ENCODE measurements at places on chromosomes 2 and 18.

- DNase-seq: no peak
These were observed at the start of gene WDSUB1 for GRCh38 chr2:159285929-159286708. TSS of gene WDSUB1 (minus strand) at chr2:159286703. CDS start at chr2:159283069, 3,634 bp downstream.

GRCh38 chr2:235319095-235319494, 174.7 kb upstream of the AGAP1 start:
- no peak for DNase-seq

GRCh38 chr2:73324126-73324725, 30.9 kb upstream of the EGR4 start:
- no peak for DNase-seq

- no peak for DNase-seq
These were observed 763.9 kb downstream of the TMEM182 start for GRCh38 chr2:103525756-103526155.

GRCh38 chr2:100761365-100761764, 58.6 kb upstream of the NPAS2 start:
- no peak for DNase-seq

- DNase-seq: no peak
These were observed 395.8 kb downstream of the LNPK start for GRCh38 chr2:175606010-175606841.

DNA sequence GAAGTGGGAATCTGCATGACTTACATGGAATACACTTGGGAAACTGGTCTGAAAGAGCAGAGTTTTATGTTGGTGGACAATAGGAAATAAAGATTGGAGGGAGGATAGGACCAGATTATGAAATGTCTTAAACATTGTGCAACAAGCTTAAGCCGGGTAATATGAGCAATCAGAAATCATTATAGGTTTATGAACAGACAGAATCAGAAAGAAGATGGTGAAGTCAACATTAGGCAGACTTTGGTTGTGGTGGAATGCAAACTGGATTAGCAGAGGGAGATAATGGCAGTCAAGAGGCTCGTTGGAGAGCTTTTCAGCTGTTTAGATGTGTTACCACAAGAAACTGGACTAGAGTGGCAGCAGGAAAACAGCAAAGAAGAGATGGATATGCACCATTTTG, 43.5 kb downstream of the CRIM1 start:
- no peak for DNase-seq

DNA sequence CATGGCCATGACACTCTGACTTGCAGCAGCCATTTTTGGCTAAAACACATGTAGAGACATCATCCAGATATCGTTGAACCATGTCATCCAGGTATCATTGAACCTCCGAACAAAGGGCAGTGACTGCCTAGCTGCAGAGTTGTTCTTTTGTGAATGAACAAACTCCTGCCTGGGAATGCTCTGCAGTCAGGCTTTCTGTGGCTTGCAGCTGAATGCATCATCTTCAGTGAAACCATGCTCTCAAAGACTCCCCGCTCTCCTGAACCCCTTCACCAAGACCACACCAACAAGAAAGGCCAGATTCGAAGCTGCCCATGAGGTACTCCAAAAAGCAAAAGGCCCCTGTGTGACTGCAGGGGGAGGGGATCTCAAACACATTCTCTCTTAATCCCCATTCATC, 118.8 kb downstream of the ACTR3 start:
- DNase-seq: no peak

DNA sequence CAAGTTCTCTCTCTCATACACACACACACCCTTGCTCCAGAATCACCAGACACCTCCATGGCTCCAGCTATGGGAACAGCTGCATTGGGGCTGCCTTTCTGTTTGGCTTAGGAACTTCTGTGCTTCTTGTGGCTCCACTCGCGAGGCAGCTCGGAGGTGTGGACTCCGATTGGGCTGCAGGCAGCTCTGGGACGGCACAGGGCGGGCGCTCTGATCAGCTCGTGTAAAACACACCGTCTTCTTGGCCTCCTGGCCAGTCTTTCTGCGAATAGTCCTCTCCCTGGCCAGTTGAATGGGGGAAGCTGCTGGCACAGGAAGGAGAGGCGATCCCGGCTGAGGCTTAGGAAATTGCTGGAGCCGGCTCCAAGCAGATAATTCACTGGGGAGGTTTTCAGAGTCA, 22.4 kb downstream of the FOSL2 start:
- no peak for DNase-seq

DNA sequence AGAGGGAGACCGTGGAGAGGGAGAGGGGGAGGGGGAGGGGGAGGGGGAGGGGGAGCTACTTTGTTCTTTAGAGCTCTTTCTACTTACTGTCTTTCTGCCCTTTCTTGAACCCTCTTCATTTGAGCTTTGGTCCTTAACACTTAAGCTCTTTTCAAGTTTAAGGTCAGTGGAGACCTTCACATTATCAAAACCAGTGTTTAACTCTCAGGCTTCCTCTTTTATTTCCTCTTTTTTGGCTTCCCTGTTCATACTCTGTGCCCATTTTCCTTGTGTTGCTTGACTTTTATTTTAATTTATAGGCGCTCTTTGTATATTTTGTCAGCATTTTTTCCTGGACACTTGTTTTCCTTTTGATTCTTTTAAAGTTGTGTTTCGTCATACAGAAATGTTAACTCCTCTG, 37.1 kb downstream of the ACSL3 start:
- DNase-seq: no peak

- DNase-seq: no peak
These were observed 31.2 kb downstream of the ITGB6 start for GRCh38 chr2:160168878-160169277.

DNA sequence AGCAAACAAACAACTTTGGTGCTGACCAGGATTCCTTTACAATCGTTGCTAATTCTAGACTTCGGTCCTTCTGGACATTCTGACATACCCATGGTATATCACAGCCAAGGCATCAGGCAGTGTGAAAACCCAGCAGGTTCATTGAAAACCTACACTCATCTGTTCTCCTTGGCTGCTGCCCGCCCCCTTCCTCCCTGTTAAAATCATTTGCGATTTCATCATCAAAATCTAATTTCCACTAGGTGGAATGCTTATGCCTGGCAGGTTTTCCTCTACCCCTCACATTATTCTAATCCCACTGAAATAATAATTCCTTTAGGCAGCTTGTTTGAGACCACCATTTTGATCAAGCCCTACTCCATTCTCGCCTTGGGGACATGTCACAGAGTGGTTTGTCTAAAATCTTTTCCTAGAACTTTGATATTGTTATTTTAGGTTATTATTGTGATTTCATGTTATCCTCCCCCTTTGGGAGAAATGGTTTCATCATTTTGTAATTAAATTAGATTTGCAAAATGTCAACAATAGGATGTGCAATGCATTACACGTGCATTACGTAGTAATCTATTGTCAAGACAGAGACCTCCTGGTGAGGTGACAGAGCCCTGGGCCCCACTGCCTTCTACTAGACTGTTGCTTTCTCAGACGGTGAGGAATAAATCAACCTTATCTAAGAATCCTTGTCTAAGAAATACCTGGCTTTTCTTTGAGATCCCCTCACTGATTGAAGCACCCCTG, 31.0 kb upstream of the ASPRV1 start:
- no peak for DNase-seq

DNA sequence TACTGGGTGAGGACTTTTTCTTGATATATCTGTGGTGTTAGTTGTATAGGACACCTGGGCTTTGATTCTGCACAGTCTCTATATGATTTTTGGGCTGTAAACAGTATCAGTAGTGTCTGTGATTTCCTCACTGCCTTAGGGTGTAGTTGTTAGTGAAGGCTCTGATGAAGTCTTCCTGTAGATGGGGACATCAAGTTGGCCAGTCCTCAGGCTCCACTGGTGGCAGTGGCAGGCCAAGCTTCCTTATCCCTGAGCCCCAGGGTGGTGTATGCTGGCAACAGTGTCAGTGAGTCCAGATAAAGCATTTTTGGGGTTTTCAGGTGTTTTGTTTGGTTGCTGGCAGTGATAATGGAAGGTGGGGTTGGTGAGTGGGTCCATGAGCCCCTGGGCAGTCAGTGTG, 961.4 kb downstream of the DSC3 start:
- no peak for DNase-seq

DNA sequence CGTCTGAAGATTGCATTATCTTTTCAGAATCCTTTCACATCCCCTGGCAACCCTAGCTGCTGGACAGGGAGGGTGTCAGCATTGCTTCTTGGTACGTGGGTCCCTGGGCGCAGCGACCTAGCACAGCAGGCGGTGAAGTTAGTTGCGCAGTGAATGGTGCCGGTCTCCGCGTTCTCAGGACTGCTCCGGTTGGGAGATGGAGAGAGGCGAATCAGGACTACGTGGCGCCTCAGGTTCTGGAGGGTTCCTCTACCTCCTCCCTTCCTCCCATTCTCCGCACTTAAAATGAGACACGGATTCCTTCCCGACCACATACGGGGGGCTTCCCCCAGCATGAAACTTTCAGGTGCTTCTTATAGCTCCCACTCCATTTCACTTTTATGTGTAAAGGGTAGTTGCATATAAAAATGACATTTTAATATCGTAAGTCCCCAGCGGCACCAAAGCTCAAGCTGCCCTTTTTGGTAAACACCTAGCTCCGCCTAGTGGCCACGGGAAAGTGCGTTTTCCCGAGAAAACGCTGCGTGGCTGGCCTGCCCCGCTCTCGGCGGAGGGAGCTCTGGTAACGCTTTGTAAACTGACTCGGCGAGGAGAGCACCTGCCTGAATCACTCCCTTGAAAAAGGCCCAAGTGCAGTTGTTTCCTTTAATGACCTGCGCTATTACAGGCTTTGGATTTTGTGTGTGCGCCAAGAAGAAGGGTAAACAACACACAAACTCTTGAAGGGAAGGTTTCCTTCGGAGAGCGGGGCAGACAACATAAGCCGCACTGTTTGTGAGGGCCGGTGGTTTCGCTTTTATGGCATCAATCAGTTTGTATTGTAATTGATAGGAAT, 32.9 kb upstream of the INHBB start:
- peak; percentile 88 for DNase-seq

DNA sequence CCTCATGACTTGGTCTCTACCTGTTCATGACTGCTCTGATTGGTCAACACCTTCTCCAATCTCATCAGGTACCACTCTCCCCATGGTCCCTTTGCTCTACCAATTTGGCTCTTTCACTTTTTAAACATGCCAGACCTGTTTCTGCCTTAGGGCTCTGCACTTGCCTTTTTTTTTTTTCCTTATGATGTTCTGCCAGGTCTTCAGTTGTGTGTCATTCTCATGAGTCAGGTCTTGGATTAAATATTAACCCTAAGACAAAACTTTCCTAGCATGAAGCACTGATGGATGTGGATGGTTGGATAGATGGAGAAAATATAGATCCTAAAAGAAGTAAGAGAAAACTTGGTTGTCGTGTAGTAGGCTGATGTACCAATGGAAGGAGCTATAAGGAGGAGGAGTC, 219.3 kb downstream of the TTC32 start:
- no peak for DNase-seq

- no peak for DNase-seq
These were observed 23.0 kb upstream of the TMEM214 start for GRCh38 chr2:27009716-27010115.

GRCh38 chr18:67010919-67011318, 407.0 kb upstream of the CDH19 start:
- no peak for DNase-seq

- DNase-seq: peak; percentile 41
These were observed 340 bp downstream of the SLC40A1 start for GRCh38 chr2:189580241-189580651.

GRCh38 chr18:26480897-26481795, 67.2 kb downstream of the KCTD1 start:
- DNase-seq: no peak

- no peak for DNase-seq
These were observed 148.7 kb downstream of the TFCP2L1 start for GRCh38 chr2:121136323-121136722.

DNA sequence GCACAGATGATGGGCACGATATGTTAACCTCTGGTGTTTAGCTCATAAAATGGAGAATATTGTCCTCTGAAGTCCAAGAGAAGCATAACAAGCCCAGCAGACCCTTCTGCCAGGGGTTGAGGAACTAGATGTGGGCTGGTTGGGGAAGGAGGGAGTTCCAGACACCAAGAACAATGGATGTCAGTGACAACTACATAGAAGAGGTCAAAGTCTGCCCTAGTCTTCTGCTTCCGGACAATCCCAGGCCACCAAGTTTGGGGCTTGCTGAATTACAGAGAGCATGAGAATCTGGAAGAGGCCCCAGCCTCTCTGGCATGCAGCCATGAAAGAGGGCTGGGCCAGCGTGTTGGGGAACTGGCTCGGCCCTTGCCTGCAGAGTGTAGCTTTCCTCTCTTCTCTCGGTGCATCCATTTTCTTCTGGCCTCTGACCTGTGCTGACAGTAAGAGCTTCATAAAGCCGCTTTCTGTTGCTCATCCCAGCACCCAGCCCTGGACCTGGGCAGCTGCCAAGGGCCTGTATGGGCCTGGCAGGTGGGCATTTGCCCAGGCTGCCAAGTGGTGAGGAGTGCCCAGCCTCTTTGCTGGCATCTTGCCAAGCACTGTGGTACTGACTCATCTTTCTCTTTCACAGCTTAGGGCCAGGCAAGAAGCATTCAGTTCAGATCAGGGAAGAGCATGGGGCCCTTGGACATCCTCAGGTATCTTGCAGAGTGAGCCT, 14.6 kb upstream of the LAPTM4A start:
- no peak for DNase-seq

- DNase-seq: peak; percentile 66
These were observed 174.0 kb downstream of the SMAD2 start for GRCh38 chr18:47756364-47757016.

DNA sequence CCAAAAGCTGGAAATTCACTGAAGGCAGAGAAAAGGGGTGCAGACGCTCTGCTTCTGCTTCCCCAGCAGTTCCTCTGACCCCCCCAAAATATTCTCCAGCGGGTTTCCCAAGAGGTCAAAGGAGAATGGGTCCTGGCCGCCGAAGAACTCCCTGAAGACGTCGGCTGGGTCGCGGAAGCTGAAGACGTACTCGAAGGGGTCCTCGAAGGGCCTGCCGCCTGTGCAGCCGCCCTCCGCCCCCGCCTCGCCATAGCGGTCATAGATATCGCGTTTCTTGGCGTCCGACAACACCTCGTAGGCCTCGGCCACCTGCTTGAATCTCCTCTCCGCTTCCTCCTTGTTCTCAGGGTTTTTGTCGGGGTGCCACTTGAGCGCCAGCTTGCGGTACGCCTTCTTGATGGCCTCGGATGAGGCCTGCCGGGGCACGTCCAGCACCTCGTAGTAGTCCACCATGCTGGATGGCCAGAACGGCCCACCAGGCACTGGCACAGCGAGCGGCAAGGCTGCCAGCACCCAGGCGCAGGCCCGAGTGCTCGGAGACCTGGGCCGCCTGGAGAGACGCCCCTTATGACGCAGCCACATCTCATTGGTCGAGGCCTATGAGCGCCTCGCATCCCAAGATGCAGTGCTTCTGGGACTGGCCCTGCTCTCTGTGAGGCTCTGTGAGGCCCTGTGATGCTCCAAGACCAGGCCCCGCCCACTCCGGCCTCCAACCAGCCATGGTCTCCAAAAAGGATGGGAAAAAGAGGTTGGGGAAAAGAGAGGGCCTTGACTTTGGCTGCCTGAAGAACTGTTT, 14.8 kb downstream of the UGT1A3 start:
- DNase-seq: no peak

GRCh38 chr2:60515721-60516226, 37.7 kb downstream of the BCL11A start:
- DNase-seq: no peak

DNA sequence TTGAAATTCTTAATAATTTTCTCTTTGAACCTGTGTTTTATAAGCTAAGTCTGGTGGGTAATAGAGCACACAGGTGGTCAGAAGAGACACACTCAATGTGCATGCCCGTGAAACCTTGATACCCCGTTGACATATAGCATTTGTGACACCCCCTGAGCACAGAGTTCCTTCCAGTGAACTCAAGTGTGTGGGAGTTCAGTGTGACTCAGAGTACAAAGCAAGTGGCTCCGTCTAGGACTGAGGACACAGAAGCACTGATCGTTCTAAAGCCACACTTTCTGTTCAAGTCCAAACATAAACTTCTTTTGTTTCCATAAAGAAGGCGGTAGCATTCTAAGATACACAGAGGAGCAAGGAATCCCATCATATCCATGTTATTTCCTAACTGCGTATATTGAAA, 523.6 kb downstream of the PID1 start:
- DNase-seq: no peak

All from activated naive CD4-positive, alpha-beta T cell treated with anti-CD3 and anti-CD28 coated beads, Interleukin-2, amount 10 ng/mL, durations not matched to agents 7 days and 5 days (primary cell).